ENCODE measurements at places on chromosomes 3 and 15.

DNA sequence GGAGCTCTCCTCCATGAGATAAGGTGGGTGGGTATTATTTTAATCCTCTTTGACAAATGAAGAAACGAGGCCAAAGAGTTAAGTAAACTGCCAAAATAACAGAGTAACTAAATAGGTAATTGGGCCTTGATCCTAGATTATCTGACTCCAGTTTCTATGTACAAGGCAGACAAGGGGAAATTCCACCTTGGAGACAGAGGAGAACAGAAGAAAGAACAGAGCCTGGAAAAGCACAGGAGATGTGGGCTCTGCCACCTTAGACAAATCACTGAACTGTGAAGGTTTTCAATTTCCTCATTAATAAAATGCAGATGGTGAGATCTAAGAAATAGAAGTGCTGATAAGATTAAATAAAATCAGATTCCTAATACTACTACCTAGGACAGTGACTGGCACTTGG lies 310.2 kb upstream of the TLE3 start:
- DNase-seq: no peak

DNA sequence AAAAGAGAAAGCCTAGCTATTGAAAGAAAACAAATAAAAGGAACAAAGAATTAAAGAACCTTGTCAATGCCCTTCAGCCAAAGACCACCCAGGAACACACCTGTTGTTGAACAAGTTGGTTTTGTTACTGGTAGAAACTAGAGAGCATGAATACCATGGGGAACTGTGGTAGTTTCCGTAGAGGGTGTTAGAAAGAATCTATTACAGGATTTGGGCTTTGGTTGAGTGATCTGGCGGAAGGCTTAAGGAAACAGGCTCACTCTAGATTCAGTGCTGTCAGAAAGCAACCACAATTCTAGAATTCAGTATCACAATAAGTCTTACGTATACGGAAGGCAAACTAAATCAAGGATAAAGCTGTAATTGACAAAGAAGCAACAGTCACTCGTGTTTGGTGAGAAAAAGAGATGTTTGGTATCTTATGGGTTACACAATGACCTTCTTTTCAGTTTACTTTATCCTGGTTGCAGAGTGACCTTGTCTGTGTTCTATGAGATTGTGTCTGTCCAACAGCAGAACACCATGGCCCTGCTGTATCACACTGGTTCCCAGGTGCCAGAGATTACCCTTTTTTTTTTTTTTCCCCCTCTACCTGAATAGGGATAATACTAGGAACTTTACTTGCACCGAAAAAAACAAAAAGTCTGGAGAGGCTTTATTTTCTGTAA lies 265.9 kb downstream of the SHQ1 start:
- no peak for DNase-seq

GRCh38 chr3:12656850-12657249 lies 7.1 kb downstream of the RAF1 start:
- DNase-seq: no peak

DNA sequence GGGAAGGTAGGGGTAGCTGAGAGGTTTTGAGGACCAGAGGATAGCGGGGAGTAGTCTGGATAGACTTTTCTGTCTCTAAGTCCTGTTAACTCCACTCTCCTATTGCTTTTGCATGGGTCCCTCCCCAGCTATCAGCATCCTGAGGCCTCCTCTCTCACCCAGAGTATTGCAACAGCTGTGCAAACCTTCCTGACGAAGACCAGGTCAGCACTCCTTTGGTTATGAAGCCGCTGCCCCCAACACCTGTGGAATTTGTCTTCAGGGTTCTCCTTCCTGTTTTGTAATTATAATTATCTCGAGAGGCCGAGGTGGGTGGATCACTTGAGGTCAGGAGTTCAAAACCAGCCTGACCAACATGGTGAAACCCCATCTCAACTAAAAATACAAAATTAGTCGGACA lies 24.8 kb downstream of the TYRO3 start:
- no peak for DNase-seq

DNA sequence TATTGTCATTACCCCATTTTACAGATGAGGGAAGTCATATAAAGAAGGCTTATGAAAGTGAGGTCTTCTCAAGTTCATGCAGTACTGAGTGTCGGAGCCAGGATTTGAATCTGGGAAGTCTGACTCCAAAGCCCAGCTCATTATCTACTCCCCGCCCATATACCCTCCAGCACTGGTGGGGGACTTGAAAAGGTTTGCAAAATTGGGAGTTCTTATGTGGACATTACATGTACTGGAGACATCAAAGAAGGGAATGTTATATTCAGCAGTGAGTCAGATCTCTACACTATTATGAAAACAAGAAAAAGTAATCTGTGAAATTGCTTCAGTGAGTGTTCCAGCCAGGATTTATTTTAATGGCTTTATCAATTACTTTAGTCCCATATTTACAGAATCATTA lies 185.2 kb upstream of the CADPS start:
- no peak for DNase-seq

GRCh38 chr3:142664819-142665218 lies 59.0 kb upstream of the TRPC1 start:
- DNase-seq: no peak
